GM12891 (cell line): ENCODE measurements at places on chromosomes 7 and 10.

- no peak for DNase-seq
These were observed 168.6 kb downstream of the LRMDA start for GRCh38 chr10:75599875-75600648.

DNA sequence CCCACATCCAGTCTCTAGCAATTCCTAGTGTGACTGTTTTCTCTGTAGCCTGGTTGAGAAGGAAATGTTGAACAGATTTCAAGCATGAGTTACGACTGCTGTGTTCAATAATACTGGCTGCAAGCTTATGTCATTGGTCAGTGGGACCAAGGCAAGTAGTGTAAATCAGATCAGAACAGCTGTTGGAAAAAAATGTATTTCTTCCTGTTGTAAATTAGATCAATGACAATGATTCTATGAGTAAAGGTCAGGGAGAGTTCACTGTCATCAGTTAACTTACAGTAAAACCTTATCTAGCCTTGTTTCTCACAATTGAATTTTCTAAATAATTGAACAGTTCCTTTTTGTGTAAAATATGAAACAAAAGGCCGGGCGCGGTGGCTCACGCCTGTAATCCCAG lies 6.7 kb downstream of the OTUD1 start:
- no peak for DNase-seq

DNA sequence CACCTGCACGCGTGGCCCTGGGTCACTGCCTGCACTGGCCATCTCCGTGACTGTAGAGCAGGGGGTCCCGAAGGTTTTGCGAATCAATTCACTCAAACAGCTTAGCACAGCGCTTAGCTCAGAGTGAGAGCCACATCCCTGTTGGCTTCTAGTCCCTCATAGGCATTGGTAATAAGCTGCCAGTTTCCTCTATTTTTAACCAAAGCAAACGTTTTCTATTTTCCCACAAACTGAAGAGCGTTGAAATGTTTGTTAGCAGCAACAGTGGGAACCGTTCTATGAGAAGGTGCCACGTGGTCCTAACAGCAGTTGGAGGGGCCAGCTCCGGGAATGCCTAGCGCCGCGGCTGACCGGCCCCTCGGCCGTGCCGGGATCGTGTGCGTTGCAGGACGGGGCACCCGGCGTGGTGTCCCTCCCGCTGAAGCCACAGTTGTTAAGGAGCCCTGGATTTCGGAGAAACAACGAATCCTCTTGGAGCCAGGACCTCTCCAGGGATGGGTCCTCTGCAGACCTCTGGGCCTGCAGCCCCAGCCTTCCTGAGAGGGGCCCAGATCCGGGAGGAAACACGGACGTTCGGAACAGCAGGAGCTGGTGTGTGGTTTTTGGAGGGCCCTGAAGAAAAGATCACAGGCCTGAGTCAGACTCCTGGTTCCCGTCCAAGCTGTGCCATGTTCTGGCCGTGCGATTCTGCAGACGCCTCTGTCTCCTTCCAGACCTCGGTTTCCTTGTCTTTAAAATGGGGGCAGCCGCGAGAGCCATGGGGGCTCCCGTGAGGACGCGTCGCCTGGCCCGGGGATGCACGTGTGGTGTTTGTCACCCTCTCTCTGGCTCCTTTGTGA lies 40.3 kb downstream of the FAM20C start:
- DNase-seq = no peak

DNA sequence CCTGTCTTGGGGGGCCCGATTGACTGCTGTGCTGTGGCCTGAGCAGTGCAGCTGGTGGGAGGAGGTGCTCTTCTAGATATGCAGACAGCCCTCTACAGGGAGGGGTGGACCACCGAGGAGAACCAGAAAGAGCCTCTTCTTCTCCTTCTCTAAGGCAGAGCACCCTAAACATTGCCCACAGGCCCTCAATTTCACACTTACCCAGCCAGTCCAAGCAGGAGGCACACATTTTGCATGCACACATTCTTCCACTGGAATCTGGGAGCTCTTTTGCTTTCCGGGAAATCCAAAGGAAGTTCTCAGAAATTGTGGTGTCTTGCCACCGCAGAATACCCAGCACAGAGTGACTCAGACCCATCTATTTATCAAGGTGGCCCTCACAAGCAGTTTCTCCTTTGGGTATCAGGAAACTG lies 45.8 kb downstream of the EEPD1 start:
- DNase-seq = no peak

GRCh38 chr10:131698986-131699385 lies 201.8 kb upstream of the PPP2R2D start:
- no peak for DNase-seq

DNA sequence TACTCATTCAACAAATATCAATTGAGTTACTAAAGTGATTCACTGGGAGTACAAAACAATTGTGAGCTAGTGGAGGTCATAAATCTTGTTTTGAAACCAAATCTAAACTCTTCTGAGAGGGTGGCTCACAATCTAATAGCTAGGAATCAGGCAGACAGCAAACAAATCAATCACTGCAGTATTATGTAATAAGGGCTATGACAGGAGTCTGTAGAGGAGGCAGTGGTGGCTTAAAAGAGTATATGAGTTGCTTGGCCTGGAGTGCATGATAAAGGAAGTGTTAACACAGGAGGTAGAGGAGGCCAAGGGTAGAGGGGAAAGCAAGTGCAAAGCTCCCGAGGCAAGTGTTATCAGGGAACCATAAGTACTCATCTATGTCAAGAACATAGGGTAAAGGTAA lies 16.5 kb downstream of the MYPN start:
- DNase-seq = no peak

GRCh38 chr10:36109399-36110023 lies 467.4 kb upstream of the FZD8 start:
- DNase-seq = no peak

- no peak for DNase-seq
These were observed 114.8 kb downstream of the SPAG6 start for GRCh38 chr10:22460101-22460500.

GRCh38 chr7:158267742-158268435 lies 319.7 kb downstream of the PTPRN2 start:
- DNase-seq = no peak

DNA sequence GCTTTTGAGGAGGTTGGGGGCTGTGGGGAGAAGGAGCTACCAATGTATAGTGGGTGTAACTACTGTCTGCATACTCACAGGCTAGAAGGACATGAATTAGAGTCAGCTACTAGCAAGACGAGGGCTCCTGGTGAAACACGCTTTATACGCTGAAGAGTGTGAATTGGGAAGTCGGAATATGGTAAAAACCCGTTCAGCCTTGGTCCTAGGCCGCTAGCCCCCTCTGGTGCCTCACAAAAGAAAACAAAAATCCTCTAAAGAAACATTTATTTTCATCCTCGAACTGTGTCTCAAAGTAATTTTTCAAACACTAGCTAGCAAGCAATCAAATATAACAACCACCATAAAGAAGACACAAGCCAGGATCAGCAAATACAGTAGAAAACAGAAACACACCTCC lies 338.1 kb upstream of the SEMA3C start:
- DNase-seq = no peak

DNA sequence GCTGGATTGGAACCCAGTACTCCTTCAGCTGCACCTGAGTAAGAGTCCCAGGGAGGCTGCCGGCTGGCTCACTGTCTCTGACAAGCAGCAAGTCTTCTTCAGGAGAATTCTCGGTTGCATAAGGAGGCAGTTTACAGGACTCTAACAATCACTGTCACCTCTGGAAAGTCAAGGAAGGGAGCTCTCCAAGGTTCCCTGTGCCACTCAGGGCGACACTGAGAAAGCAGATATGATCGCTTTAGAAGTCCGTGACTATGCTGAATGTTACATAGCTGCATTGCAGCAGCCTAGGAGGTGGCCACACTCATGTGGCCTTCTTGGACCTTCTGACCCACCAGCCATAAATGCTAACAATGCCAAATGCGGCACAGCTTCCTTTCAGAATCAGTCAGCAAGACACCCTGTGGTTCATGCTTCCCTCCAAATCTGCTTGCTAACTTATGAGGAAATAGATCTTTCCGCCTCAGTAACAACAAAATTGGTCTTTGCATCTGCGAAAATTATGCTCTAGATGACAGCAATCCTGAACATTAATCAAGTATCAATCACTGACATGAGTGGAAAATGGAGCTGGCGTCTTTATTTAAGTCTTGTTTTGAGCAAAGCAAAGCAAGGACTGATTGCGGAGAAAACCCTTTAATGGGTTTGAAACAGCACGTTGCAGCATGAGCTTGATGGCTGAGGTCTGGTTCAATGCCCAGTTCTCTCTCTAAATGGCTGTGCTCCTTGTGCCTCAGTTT lies 132.9 kb downstream of the ATXN7L1 start:
- DNase-seq = no peak

- no peak for DNase-seq
These were observed 13.9 kb downstream of the ARHGAP19 start for GRCh38 chr10:97278491-97278989.

GRCh38 chr10:62278441-62278910 lies 9.8 kb upstream of the RTKN2 start:
- DNase-seq = no peak

DNA sequence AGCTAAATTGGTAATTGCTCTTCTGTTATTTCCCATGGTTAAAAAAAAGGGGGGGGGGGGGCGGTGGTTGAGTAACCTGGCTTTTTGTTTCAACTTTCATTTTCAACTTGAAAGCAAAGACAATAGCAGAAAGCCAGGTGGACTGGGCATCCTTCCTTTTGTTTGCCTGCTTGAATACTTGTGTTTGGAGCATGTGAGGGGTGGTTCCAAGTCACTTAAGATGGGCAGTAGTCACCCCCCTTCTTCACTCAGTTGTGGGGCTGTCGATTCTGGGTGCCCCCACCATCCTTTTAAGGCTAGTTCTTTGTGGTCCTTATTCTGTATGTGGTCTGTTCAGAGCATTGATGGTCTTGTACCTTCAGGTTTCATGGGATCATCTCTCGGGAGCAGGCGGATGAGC lies 165.6 kb upstream of the PRR15 start:
- DNase-seq = no peak

DNA sequence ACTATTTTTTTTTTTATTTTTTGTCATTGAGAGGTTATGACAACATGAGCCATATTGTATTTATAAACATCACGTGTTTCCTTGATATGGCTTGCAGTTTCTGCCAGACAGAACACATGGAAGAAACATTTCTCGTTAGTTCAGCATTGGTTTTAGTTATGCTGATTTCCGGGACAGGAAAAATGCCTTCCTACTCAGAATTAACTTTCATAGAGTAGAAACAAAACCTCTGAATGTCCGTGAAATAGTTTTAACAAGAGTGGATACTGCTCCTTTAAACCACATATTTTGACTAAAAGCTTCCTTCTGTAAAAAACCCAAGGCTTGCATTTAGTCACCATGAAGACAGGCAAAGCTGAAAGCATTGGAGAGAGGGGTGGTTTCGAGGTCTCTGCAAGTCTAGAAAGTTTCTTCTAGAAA lies 240.4 kb downstream of the KIAA1217 start:
- DNase-seq = no peak

DNA sequence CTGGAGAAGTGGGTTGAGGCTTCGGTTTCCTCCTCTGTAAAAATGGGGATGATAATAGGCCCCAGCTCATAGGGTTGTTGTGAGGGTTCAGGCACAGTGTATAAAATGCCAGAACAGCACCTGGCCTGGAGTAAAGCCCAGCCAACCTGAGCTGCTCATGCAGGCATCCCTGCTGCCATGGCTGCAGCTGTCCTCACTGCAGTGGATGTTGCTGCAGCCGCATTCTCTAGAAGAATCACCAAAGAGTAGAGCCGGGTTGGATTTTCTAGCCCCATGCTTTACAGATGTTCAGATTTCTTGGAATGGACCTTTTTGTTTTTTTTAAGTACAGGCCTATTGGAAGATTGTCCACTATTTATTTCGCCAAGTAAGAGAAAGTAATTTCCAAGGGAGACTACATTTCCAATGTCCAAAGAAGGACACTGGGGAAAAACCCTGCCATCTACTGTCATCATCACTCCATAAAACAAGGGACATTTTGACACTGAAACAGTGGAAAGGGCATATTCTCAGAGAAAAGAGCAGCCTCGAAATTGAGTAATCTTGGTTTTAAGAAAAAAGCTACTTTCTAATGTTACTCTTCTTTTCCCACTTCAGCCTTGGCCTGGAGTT lies 147.5 kb upstream of the TCF7L2 start:
- DNase-seq = no peak

DNA sequence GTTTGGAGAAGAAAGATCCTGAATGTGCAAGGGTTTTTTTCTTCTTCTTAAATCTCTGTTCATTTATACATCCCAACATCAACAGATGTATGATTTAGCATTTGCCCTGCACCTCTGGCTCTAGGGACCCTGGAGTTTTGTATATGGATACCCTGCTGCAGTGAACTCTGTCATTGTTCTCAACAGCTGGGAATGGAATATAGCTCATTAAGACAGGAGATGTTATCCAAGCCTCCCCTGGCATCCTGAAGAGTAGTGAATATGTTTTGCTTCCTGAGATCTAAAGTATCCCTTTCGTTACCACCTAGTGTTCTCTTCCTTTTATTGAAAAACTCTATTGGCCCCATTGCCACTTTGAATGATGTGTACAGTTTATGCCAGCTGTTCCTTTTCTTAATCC lies 275.9 kb downstream of the EXOC4 start:
- no peak for DNase-seq

- DNase-seq = no peak
These were observed 34.4 kb upstream of the SLC29A3 start for GRCh38 chr10:71284544-71285179.

GRCh38 chr10:71763352-71764127 lies 9.8 kb downstream of the VSIR start:
- DNase-seq = no peak

DNA sequence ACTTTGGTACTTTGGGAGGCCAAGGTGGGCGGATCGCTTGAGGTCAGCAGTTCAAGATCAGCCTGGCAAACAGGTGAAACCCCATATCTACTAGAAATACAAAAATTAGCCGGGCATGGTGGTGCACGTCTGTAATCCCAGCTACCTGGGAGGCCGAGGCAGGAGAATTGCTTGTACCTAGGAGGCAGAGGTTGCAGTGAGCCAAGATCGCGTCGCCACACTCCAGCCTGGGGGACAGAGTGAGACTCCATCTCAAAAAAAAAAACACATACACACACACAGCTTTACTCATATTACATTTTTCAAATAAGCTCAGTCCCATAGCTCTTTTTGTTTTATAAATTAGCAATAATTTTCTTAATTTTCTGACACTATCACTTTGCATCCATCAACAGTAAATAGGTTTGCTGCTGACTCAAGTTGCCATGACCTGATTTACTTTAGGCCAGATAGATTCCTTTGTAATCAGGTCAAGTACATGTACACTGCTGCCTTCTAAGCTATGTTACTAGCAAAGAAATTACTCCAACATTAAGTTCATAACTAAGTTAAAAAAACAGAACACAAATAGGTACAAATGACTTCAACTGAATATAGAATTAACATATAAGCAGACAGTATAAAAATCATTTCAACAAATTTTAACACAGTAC lies 31.5 kb downstream of the WAPL start:
- no peak for DNase-seq

GRCh38 chr10:15863733-15864132 lies 3.4 kb upstream of the MINDY3 start:
- no peak for DNase-seq

DNA sequence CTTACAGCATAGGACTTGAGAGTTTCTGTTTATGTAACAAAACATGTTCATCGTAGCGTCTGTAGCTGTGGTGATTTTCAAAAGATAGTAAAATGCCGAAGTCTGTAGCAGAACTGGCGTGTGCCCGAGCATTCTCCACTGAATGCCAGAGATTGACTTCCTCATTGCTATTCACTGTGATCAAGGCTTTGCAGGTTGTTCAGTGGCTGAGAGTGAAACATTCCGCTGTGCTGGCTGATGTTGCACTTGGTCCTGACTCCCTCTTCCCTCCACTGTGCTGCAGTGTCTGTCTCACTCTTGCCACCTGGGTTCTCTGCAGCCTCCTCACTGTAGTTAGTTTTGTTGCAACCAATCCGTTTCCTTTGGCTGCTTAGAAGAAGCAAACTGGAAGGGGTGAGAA lies 37.6 kb downstream of the FHIP2A start:
- DNase-seq = no peak
